ENCODE measurements at places on chromosomes 3 and 15.

DNA sequence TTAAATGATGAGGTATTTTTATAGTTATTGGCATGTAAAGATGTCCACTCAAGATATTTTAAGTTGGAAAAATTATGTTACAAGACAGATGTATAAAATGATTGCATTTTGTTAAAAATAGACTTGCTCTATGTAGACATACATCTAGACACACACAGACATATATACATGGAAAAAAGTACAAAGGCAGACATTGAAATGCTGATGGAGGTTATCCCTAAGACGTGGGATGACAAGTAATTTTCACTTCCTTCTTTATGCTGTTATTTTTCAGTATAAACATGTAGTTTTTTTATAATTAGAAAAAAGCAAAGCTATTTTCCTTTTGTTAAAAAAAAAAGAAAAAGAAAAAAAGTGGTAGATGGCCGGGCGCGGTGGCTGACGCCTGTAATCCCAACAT is 7.2 kb downstream of the HOMER2 start:
- no peak for DNase-seq

DNA sequence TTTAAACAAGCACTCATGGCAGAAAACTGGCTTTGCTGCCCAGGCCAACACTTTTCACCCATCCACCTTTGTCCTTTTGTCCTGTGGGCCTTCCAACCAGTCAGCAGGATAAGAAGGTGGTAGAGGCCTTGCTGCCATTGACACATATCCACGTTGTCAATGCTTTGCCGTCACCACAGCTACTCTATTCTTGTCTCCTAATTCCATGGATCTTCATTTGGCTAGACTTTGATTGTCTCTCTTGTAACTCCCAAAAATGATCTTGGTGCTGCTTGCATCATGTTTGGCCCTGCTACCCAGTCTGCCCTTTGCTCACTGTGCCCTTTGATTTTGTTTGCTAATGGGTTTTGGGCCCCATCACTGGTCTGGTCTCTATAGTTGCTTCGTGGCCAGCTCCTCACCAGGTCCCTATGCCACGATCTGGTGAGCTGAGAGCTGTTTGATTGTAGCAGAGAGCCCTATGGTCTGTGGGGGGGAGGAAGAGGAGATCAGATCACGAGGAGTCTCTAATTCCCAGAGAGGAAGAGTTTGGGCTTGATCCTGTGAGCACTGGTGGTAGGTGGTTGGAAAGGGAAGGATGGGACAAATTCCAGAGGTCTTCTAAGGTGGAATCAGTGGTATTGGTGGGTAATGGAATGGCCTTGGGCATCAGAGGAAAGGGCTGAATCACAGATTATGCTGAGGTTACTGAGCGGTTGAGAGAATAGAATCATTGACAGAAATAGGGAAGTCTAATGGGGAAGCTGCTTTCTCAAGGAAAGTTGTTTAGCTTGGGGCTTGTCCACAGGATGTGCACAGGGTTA is 40.3 kb downstream of the ABHD2 start:
- DNase-seq = no peak

GRCh38 chr15:93894438-93895036 is 336.8 kb upstream of the MCTP2 start:
- DNase-seq = no peak

- no peak for DNase-seq
These were observed 33.6 kb downstream of the GPR171 start for GRCh38 chr3:151169262-151169947.

- DNase-seq = no peak
These were observed 8.0 kb downstream of the MBNL1 start for GRCh38 chr3:152276681-152277080.

GRCh38 chr15:55257938-55258337 is 31.7 kb downstream of the RAB27A start:
- DNase-seq = no peak

DNA sequence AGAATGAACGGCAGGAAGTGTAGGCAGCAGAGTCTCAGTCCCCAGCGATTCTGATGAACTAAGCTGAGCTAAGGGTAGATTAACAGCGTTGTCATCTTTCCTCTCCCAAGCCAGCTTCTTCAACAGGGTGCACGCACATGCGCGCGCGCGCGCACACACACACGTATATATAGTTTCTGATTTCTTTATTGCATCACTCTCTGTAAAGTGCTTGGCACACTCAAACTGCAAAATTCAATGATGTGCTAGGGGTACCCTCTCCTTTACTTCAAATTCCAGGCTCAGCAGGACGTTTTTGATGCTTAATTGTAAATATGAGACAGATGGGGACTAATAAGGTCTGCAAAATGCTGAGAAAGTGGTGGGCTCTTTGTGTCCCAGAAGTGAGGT is 26.1 kb upstream of the VPS8 start:
- DNase-seq = no peak

- no peak for DNase-seq
These were observed 110.7 kb downstream of the EEFSEC start for GRCh38 chr3:128263946-128264345.

DNA sequence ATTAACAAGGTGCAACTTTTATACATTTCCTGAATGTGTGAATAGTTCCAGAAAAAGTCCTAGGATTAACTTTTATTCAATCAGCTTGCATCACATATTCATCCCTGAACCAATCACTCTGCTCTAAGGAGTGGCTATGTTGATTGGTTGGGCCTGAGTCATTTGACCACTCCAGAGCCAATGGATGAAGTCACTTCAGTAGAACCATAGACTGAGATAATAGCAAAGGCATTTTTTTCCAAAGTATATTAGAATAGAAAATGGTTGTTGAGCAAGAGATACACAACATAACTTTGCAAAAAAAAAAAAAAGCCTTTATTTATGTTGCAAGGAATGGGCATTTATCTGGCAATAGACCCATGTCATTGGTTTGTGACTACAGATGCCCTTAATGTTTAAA is 55.5 kb upstream of the AGTR1 start:
- no peak for DNase-seq

DNA sequence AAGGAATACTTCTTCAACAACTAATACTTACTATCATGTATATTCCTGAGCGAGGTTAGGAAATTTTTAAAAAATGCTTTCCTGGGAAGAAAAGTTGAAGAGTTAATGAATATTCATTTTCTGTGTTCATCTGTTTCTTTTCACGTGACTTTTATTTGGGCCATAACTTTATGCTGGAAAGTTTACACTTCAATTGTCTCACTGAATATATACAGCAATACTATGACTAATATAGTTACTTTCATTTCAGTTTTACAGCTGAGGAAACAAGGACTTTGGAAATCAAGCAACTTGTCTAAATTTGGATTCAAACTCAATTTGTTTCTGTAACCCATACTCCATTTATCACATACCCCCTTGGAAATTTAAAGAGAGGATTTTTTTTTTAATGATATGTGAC is 894.2 kb downstream of the ROBO1 start:
- no peak for DNase-seq

DNA sequence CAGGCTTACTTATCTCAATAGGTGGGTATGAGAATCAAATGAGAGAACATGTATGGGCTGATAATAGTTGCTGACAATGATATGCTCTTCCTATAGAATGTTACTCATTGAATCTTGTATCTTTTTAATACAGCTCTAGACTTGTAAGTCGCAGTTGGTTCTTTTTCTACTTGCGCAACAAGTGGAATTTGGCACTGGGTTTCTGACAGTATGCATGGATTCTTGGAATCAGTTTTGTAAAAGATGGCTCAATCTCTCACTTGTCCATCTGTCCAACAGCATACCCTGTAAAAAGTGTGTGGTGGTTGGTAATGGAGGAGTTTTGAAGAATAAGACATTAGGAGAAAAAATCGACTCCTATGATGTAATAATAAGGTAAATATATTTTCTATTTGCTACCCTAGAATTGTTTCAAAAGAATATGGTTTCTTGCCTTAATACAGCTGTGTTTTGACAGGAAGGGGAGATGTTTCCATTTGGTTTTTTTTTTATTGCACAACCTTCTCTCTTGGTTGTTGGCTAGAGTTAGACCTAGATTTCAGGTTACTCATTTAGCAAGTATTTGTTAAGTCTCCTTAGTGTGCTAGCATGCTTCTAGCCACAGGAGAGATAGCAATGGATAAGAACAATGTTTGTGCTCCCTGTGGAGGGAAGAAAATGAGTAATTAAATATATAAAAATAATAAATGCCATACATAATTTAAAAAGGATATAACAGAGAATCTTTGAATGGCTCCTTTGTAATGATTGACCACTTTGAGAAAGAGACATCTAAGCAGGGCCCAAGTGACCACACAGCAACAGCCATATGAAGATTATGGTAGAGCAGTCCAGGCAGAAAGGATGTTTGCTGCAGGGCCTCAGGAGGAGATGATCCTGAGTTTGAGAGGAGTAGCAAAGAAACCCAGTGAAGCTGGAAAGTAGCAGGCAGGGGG is 21.8 kb downstream of the ST3GAL6 start:
- no peak for DNase-seq

- DNase-seq = no peak
These were observed 44.5 kb upstream of the MYO5C start for GRCh38 chr15:52340093-52340492.

- no peak for DNase-seq
These were observed 220.3 kb upstream of the ATP10A start for GRCh38 chr15:26083457-26083856.

DNA sequence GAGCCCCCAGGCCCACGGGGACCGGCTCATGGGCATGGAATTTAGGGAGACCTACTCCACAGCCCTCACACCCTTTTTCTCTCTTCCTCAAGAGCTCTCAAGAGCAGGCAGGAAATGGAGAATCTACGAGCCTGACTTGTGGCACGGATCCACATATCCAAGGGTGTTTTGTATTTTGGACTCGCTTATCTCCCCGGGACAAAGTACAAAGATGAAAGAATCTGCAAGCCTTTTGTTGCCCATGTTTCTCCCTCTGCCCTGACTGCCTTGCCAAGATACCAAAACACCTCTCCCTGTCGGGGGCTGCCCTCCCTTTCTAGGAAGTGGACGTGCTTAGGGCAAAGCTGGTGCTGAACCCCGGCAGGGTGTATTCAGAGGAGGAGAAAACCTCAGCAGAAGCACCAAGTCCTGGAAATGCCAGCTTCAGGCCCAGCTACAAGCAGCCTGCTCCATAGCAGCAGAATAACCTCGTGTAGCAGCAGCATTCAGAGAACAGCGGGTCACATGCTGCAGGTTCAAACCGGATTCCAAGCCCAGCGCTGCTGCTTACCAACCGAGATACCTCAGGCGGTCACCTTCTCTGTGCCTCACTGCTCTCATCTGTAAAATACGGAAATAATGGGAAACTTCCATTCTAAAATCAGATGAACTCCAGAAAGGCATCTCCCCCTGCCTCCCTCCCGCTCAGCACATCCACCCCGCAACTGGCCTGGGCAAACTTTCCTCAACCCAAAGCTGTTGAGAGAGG is 35.2 kb downstream of the DNASE1L3 start:
- DNase-seq = no peak

DNA sequence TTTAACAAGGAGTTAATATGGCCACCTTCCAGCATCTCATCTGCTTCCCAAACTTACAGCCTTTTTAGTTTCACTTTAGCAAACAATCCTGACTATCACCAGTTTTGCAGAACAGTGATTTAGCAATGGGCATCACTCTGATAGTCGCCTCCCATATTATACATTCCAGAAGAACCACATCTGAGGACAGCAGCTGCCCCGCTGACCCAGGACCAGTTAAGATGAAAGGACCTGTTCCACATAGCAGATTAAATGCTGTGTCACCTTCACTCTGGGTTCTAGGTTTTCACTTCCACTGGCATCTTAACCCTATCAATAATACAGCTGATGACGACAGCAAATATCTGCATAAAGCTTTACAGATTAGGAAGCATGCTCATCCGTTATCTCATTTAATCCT is 99.8 kb downstream of the TRIM69 start:
- DNase-seq = no peak

GRCh38 chr15:29887721-29888120 is 65.5 kb upstream of the TJP1 start:
- DNase-seq = no peak

DNA sequence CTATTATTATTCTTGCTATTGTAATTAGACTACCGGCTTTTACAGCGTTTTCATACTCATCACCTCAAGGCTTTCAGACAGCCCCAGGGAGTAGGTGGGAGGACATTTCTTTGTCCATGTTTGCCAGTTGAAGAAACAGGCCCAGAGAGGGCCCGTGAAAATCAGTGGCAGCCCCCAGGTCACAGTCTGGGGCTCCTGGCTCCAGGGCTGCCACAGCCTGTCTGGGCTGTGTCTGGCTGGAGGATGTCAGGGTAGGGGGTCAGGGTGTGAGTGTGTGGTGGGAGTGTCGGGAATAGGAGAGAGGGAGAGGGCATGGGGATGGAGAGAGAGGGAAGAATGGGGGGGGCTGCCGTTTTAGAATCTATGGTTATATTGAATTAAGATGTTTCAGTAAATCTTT is 118.2 kb upstream of the TLE3 start:
- no peak for DNase-seq

DNA sequence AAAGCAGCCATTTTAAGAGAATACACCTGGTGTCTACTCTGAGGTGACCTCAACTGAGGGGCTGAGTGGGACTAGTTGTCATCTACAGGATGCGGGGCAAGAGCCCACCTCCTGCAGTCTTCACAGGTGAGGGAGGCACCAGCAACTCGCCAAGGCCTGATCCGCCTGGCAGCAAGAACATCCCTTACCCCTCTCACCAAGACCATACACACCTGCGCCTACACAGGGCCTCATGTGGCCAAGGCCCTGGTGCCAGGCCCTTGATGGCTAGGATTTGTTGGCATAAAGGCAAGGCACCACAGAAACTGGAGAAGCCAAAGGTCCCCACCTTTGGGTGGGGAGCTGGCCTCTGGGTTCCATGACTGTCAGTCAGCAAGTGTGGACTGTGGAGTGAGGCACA is 18.4 kb downstream of the ELP6 start:
- DNase-seq = no peak

DNA sequence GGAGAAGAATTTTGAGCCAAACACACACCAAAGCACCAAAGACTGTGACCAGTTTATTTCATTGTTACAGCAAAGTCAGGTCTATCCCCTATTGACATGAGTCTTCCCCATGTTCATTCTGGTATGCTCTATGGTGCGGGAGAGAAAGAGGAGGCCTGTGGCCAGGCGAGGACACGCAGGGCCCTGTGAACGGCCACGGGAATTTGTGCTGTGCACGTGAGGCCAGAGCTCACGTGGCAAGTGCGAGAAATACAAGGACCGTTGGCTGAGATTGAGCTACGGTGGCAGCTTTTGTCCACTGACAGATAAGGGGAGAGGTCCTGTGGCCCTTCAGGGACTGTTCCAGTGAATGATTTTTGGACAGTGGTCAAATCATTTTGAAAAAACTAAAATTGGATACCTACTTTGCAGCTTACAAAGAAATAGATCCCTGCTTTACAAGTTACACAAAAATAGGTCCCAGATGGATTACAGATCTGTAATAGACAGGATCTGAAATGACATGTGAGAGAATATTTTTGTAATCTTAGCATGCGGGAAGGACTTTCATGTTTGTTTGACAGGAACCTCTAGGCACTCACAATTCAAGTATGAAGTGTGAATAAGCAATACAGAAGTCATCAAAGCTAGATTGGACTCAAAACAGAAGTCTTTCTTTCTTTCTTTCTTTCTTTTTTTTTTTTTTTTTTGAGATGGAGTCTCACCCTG is 9.2 kb downstream of the ZSCAN2 start:
- DNase-seq = no peak

Measured in NCI-H1048 (cell line).